Activated naive CD4-positive, alpha-beta T cell treated with anti-CD3 and anti-CD28 coated beads for 36 hours (primary cell): ENCODE measurements at places on chromosomes 1 and 21. TPM values are rescaled to one million over a fixed set of nuclear protein-coding genes. Genes with fewer than 3 reads are reported as not detected.

Gene SPRR2B
- not detected for total RNA-seq

Gene SMIM11
- total RNA-seq: 16.4 TPM

Gene MAEL
- 0.24 TPM for total RNA-seq

Gene COG2
- total RNA-seq: 19.9 TPM

Gene C1orf115
- 1.1 TPM for total RNA-seq

Gene CD55
- 66.0 TPM for total RNA-seq

Gene RGS8
- not detected for total RNA-seq

Gene GPR153
- 0.07 TPM for total RNA-seq

Gene NEK7
- 45.6 TPM for total RNA-seq

Gene SLC30A2
- not detected for total RNA-seq

Gene PTPRC
- 714 TPM for total RNA-seq

Gene CELA3A
- total RNA-seq: not detected

Gene ZBTB7B
- 101 TPM for total RNA-seq

Gene LRRIQ3
- 1.2 TPM for total RNA-seq

Gene RCSD1
- 27.3 TPM for total RNA-seq

Gene S100A16
- total RNA-seq: not detected

Gene KLF17
- not detected for total RNA-seq

Gene FAM72C
- total RNA-seq: 43.3 TPM

Gene KLHL17
- 19.4 TPM for total RNA-seq

Gene DNALI1
- not detected for total RNA-seq

Gene SLFNL1
- 0.10 TPM for total RNA-seq

Gene PLPPR4
- total RNA-seq: not detected

Gene OR2G6
- total RNA-seq: not detected

Gene CAMK1G
- 2.8 TPM for total RNA-seq

Gene ARV1
- total RNA-seq: 14.9 TPM

Gene S100A8
- not detected for total RNA-seq

Gene C1QTNF12
- 7.8 TPM for total RNA-seq

Gene DNM3
- total RNA-seq: 0.98 TPM

Gene PGLYRP3
- not detected for total RNA-seq

Gene OR2T35
- total RNA-seq: not detected

Gene IL19
- total RNA-seq: not detected

Gene CCDC190
- total RNA-seq: not detected

Gene AADACL4
- not detected for total RNA-seq

Gene SHE
- not detected for total RNA-seq

Gene SYT14
- not detected for total RNA-seq

Gene PDZK1IP1
- not detected for total RNA-seq

Gene RSRP1
- total RNA-seq: 110 TPM

Gene UBE2U
- not detected for total RNA-seq

Gene NPR1
- total RNA-seq: 0.10 TPM

Gene MXRA8
- total RNA-seq: 0.54 TPM

Gene PYHIN1
- total RNA-seq: 4.1 TPM

Gene PSEN2
- total RNA-seq: 0.69 TPM

Gene ADAMTSL4
- total RNA-seq: 1.3 TPM

Gene PODN
- not detected for total RNA-seq

Gene ATP1B1
- 6.2 TPM for total RNA-seq

Gene OR6N1
- not detected for total RNA-seq

Gene RAB29
- total RNA-seq: 25.0 TPM

Gene HSD3B1
- not detected for total RNA-seq

Gene FCRL6
- not detected for total RNA-seq

Gene CHRNB2
- not detected for total RNA-seq
